Aorta (tissue), 5 donors: ENCODE measurements at places on chromosomes 2 and 18. TPM values are rescaled to one million over a fixed set of nuclear protein-coding genes. Genes with fewer than 3 reads are reported as not detected.

TXNDC9 gene
- total RNA-seq, result 29.6 TPM

GRCh38 chr2:182977463-182977862, 60.8 kb downstream of the NCKAP1 start:
- H3K4me3 ChIP-seq, result no peak overlapping the region
- H3K4me1 ChIP-seq, result no peaks in the 10 kb centered on the region
- no peaks in the 10 kb centered on the region for H3K27me3 ChIP-seq

C2orf78 gene
- total RNA-seq, result not detected

UGT1A8 gene
- not detected for total RNA-seq
